Stimulated activated CD4-positive, alpha-beta T cell treated with anti-CD3 and anti-CD28 coated beads, Interleukin-2, amount 100 ng/mL, for 24 hours (primary cell): ENCODE measurements at places on chromosomes 13 and 19.

GRCh38 chr19:5933391-5934068 lies 19.5 kb downstream of the CAPS start:
- no peak for DNase-seq

GRCh38 chr13:22262001-22262885 lies 591.4 kb downstream of the FGF9 start:
- no peak for DNase-seq

DNA sequence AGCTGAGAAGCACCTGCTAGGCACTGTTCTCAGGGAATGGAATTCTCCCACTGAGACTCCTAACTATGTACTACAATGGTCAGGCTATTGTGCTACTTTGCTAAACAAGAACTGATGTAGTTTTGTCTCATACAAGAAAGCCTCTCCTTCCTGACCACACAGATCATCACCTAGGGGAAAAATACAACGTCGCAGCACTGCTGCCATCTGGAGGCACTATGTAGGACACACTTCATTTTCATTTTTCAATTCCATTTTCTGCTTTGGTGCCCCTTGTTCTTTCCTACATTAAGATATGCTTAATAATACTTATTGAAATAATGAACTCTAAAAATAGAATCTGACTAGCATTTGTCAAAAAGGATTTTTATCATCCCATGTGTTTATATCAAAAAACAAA lies 21.1 kb downstream of the PROSER1 start:
- DNase-seq: no peak

DNA sequence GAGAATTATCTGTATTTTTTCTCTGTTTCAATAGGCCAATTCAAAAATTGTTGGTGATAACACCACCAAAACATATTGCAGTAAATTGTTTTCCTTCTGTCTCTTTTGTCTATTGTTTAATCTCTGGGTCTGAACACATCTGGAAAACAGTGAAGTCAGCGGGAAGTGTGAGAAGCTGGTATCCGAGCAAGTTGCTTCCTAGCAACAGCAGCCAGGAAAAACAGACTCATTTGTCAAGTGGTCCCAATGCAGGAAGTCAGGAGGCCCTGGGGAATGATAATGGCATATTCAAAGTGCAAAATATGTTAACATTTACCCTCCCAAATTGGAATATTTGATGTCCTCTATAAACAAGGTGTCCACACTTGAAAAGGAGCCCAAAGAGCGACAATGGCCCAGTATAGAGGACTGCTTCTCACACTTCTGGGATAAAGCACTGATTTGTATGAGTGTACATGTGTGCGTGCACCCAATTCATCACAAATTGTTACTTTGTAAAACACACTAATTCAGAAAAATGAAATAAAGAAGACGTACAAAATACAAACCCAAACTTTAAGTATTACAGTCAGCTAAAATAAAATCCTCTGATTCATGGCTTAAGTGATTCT lies 515.0 kb downstream of the TBC1D4 start:
- DNase-seq: no peak

DNA sequence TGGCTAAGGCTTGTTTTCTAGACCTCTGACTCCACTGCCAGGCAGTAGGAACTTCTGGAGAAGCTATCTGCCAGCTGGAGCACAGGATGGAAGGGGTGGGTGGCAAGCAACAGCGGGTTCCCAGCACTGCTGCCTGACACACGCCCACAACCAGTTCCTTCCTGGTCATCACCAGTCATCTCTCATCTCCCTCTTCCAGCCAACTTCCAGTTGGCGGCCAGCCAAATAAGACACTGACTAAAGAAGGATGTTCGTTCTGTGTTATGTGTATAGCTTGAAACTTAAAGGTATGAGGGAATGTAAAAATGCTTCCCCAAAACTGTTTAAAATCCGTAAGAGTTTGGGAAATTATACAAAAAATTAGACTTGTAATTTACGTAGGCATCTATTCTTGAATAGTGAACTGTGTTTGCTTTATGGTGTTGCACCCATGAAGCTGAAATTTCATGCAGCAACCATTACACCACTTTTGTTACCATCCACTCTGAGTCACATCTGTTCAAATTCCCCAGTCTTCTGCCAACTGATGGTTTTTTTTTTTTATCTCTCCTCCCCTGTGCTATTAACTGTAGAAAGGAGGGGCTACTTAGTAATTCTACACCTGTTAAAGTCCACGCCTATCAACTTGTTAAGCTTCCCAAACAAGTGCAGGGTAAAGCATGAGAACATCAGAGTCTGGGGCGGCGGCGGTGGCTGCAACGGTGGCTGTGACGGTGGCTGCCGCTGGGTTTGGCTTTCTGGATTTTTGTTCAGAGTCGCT lies 86.2 kb upstream of the FRY start:
- DNase-seq: no peak

- no peak for DNase-seq
Measured at GRCh38 chr13:43648733-43649132, 138.0 kb downstream of the ENOX1 start.

DNA sequence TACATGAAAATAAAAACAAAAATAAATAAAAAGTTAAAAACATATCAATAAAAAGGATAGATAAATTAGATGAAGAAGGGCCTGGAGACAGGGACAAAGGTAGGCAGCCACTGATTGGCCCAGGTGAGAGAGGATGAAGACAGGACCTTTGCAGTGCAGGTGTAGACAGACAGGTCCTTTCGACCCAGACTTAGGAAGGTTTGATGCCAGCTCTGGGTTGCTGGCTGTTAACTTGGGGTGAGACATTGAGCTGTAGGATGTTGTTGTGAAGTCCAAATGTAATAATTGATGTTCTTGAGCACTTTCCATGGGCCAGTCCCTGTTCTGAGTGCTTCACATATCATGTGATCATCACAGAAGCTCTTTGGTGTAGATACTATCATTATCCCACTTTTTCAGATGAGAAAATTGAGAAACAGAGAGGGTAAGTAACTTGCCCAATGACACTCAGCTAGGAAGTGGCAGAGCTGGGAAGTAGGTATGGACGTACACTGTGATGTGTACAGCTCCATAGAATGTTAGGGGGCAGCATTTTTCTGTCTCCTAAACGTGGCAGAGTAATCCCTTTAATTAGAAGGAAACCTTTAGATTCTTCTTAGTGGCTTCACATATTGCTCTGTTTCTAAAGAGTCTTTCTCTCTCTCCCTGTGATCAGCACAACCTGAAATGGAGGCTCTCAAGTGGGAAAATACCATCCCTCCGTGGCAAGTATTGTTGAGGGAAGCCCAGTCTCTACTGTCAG lies 76.0 kb upstream of the STK24 start:
- no peak for DNase-seq
